Activated T-cell treated with anti-CD3 and anti-CD28 coated beads for 4 hours (primary cell): ENCODE measurements at places on chromosomes 5 and 9.

DNA sequence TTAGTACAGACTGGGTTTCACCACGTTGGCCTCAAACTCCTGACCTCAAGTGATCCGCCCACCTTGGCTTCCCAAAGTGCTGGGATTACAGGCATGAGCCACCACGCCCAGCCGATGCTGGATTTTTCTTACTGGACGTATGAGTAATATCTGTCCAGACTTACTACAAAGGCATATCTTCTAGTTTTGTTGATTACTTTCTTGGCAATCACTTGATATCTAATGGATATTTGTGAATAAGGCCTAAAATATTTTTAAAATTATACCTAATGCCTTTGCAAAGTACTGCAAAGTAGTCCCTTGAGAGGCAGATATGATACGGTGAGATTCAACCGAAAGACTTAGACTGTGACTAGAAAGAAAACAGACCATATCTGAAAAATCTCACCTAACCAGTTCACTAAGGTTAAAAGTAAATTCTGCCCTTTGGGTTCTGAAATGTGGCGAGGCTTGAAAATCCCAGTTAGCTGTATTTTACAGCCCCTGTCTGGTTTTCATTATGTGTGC is 152.1 kb downstream of the GNAQ start:
- DNase-seq = no peak

DNA sequence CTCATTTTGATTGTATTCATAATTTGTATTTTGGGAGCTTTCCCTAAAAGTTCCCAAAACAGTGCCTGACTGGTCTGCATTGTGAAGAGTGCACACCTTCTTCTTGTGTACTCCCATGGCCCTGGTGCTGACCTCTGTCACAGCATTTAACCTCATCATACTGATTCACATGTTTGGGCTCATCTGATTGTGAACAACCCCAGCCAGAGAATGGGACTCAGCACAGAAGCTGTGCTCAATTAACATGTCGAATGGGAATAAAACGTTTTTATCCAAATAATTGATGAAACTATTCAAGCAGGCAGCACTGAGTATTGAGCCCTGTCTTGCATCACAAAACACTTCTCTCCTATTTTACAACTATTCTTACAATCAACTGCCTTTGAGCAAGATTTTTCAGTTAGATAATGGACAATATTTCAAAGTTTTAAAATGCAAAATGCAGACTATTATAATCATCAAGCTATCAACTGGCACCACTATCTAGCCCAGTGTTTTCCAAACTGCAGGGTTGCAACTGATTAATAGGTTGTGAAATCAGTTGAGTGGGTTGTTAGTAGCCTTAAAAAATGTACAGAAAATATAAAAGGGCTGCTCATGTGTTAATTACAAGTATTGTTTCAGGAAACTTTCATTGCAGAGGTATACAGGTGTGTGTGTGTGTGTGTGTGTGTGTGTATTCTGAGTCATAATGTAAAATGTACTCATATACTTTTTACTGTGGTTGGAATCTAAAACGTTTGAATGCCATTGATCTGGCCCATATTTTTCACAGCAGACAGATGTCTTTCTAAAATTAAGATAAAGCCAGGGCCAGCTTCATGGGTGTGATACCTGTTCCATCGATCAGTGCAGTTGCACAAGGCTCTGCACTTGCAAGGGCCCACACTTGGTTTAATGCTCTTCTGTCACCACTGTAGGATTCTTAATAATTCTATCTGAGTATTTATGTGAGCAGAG is 190.5 kb downstream of the PIK3R1 start:
- peak; percentile 11 for DNase-seq

- no peak for DNase-seq
Observed at GRCh38 chr5:177364159-177364962, 6.6 kb downstream of the RGS14 start.

DNA sequence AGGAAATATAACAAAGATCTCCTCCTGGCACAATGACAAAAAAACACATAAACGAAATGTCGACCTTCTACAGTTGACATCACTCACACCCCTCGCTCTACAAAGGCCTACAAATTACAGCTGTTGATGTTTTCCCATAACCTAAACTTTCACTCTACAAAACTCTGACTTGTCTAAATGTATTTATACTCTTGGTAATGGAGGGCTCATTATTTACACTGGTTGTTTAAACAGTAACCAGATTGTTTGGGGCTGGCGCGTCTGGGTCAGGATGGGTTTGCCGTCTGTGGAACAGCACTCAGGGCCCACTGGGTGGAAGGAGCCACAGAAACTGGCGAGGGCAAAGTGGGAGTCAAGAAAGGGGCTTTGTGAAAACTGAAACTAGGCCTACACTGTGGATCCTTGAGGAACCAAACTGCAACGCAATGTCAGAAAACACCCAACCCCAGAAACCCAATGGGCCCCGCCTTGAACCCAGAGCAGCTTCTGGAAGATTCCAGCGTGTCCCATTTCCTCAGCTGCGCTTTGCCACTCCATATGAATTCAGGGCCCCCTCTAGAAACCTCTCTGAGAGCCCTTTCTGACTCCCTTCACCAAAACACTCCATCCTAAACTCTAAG is 136.7 kb downstream of the ROR2 start:
- no peak for DNase-seq

- no peak for DNase-seq
Observed at GRCh38 chr9:37348917-37349316, 73.6 kb upstream of the GRHPR start.

GRCh38 chr5:176514244-176514950 is 22.8 kb downstream of the RNF44 start:
- DNase-seq = no peak

DNA sequence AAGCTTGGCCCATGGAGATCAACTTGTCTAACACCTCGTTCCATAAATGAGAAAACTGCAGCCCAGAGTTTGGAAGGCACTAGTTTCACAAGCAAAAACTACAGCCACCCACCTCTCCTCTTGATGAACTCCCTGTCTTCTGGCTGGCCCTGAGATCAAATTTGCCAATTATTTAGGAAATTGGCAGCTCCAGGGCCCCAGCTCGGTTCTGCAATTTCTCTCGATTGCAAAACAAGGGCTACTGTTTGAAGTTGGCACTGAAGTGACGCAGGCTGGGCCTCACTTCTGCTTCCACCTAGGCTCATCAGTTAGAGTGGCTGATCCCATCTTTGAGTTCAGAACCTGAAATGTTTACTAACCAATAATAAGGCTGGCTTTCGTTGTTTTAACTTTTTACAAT is 3.7 kb upstream of the GPX3 start:
- no peak for DNase-seq

- no peak for DNase-seq
Observed at GRCh38 chr5:1392801-1393565, 48.1 kb upstream of the CLPTM1L start.

DNA sequence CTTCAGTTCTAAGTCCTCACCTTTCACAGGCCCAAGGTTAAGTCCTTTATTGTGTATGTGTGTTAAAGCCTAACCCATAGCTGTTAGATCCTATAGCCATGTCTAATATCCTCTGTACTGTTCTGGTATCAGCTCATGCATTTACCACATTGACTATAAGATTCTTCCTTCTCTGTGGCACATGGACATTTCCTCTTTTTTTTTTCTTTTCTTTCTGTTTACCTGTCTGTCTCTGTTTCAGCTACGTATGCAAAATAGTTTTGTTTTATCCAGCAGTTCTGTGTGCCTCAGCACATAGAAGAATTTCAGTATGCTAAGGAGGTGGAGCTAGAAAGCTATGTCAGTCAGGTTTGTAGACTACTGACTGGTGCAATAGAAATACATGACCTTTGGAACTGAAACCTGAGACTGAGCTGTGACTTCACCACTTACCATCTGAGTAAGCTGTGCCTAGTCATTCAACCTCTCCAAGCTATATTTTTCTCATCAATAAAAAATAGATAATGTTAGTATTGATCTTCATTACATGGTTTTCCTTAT is 155.6 kb upstream of the VLDLR start:
- DNase-seq = no peak

- no peak for DNase-seq
Observed at GRCh38 chr5:172858511-172858989, 24.5 kb downstream of the ERGIC1 start.

GRCh38 chr5:141343953-141344463 is 379 bp downstream of the PCDHGA3 start:
- DNase-seq = no peak

GRCh38 chr5:116469631-116470030 is 105.0 kb downstream of the SEMA6A start:
- no peak for DNase-seq

DNA sequence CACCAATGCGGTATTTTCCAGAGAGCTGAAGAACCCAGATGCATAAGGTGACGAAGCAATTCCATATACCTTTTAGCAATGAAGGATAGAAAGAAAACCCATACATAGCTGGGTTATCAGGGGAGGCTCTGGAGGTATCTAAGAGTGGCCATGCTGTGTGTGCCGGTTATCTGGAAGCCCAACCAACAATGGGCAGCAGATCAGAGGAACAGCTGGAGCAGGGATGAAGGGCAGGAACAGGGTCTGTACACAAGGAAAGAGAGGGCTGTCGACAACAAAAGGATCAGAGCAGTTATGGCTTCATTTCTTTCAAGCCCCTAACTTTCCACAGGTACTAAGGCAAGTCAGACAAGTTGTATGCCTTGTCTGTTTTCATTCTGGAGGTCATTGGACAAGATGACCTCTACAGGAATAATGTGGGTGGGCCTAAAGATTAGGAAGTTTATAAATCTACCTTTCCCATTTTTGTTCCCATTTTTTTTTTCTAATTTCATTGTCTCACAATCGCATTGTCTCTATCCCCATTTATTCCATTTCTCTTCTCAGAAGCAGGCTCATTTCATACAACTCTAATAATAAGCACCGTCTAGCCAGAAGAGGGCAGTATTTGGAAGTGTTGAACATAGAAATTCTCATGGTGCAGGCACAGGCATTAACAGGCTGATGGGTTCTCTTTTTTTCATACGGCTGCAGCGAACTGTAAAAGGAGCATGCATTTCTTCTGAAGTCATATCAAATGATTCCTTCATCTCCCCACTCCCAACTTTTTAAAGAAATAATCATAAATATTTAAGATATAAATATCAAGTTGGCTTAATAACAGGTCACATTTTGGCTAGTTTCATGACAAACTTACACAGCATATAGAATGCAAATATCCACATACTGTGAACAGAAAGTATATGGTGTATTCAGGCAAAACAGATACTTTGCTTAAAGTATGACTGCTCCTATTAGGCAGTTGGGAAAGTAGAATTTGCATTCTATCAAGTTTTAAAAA is 63.5 kb downstream of the ZNF474 start:
- no peak for DNase-seq

GRCh38 chr5:124662181-124662781 is 84.2 kb downstream of the ZNF608 start:
- no peak for DNase-seq

DNA sequence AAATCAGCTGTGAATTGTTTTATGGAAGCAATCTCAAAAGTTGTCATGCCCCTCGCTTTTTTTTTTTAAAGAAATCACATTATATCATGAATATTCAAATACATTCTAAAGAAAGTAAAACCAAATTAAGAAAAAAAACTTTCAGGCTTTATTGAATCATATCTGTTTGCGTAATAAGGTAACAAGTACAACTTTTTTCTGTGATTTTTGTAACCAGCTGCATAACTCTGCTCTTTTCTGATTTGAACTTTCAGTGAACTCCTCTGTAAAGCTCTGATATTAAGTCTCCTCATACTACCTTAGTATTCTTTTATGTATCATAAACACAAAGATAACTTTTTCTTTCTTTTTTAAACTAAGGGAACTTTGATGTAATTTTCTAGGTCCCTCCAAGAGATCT is 65.3 kb downstream of the CWC27 start:
- no peak for DNase-seq

DNA sequence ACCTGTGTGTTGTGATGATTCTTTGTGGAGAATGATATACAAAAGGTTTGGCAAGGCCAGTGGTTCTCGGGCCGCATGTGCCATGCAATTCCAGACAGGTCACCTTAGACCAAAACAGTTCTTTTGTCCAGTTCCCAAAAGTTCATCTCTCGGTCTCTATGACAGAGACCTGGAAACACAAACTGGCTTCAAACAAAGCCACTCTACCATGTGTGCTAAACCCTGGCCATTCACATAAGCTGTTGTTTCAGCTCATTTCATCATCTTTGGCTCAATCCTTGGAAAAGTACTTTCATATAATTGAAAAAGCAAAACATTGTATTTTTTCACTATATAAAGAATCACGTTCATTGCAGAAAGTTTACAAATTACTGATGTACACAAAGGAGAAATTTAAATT is 210.5 kb upstream of the SEMA6A start:
- DNase-seq = no peak

DNA sequence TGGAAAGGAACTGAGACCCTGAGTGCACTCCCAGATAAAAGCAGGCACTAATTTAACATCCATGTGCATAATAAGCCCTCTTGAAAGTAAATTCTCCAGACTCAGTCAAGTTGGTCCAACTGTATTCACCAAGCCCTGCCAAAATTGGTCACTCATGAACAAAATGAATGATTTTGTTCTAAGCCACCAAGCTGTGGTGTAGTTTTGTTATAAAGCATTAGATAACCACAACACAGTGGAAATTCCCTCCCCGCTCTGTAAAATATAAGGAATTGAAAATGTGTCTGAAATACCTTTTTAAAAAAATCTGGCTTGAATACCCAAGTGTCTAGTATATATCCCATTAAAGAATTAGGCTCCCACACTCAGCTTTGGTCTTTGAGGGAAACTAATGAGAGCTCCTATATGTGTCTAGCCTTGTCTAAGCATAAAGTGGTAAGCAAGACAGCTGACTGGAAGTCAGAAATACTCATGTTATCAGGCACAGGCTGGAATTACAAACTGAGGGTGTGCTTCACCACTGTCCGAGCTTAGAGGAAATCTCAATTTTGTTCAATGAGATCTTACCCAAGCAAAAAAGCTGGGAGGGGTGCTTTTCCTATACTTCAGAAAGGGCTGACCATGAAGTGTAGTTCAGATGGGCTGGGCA is 33.2 kb downstream of the IDNK start:
- DNase-seq = no peak

DNA sequence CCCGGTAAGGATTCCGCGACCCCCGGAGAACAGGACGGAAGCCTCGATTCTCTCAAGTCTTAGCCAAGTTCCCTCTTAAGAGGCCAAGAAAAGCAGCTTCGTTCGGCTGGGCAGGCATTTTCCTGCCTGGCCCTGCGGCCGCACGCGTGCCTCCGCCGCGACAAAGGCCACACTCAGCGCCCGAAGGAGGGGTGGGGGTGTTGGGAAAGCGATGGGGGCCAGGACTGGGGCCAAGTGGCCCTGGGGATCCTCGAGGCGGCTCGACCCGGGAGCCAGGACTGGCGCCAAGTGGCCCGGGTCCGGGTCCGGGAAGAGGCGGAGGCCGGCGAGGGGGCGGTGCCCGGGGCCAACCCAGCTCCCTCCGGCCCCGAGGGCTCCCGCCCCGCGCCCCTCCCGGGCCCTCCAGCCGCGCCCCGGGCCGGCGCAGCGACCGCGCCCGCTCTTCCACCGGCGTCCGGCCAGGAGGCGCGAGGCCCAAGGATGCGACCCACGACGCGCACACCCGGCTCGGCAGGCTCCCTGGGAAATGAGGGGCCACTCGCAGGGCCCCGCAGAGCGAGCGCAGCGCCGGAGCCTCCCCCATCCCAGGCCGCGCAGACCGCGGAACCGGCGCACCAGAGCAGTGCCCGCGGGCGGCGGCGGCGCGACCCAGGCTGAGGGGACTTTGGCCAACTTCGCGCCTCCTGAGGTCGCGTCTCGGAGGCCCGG is 756 bp downstream of the VAV2 start:
- DNase-seq = no peak
